ENCODE measurements at places on chromosomes 3 and 15.

- ATAC-seq: no peak
Observed at GRCh38 chr15:27897481-27897880, 201.6 kb downstream of the OCA2 start.

DNA sequence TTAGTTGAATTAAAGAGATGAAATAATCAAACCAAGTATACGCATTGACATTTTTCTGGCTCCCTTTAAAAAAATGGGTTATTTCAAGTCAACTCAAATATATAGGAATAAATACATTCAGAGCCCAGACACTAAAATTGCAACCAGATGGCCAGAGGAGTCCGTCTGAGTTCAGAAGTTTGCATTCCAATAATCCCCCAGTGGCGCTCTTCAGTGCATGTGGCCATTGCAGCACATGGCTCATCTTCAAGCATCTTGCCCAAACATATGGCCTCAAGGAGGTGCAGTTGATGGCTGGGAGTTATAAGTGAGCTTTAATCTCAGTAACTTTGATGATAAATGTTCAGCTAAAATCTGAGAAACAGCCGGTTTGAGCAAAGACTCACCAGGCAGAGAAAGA lies 295.8 kb upstream of the LRRN1 start:
- ATAC-seq: no peak

- ATAC-seq: no peak
Observed at GRCh38 chr15:32669896-32670611, 28.5 kb downstream of the SCG5 start.

GRCh38 chr3:100759950-100760349 lies 50.7 kb downstream of the TFG start:
- ATAC-seq: no peak

Measured in motor neuron (in vitro differentiated cells).